ENCODE measurements at places on chromosomes 3 and 15.

DNA sequence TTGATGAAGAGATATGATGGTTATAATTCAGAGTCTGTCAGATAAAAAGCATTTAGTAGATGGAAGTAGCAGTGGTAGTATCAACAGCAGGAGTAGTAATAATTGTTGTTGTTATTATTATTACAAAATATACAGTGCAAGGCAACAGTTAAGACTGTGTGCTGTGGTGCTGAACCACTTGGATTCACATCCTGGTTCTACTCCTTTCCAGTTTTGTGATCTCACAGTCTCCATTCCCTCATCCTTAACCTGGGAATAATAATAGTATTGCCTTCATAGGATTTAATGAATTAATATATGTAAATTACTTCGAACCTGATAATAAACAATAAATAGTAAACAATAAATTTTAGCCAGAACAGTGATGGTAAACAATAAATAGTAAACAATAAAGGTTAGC is 37.1 kb upstream of the TSC22D2 start:
- DNase-seq, result no peak

DNA sequence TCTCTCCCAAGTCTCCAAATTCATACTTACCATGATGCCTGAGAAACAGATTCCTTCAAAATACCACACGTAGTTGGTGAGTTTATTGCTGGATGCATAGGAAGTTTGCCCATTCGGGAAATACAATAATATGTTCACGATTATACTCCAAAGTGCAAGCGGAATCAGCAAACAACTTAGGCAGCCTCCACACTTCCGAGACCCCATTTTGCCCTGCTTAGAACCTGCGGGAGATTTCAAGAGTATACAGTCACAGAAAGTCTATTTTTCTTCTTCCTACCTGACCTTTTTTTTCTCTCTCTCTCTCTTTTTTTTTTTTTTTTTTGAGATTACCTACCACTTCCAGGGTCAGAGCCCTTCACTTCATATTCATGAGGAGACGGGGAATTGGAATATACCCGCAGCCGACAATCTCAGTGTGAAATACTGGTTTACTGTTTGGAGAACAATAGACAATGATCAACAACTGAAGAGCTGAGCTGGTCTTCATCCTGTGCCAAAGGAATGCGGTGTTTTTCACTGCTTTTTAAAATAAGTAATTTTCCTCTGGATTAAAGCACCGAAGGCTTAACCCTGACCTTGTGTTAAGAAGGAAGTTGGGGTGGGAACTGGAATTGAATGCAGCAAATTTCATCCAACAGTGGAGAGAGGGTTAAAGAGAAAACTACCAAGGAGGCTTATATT is at the start of gene TM4SF18:
TSS of gene TM4SF18 (minus strand) at position 461 of the 684 bp plus-strand sequence. CDS start at position 207, 254 bp downstream.
- DNase-seq, result no peak

DNA sequence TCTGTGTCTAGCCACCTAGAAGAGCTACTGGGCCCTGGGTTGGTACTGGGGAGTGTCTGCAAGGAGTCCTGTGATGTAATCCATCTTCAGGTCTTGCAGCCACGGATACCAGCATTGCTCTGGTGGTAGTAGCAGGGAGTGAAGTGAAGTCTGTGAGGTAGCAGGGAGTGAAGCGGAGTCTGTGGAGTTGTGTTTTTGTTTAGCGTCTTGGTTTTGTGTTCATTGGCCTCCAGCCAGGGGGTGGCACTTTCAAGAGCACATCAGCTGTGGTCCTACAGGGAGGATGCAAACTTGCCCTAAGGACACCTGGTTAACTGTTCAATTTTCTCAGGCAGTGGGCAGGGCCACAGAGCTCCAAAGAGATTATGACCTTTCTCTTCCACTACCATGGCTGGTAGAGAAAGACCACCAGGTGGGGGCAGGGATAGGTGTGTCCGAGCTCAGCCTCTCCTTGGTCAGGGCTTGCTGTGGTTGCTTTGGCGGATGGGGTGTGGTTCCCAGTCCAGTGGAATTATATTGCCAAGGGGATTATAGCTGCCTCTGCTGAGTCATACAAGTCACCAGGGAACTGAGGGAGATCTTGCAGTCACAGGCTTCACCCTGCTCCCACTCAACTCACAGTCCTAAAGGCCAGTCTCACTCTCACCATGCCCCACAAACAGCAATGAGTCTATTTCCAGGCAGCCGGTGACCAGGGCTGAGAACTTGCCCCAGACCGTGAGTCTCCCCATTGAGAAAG is 424.7 kb downstream of the ZBBX start:
- DNase-seq, result no peak

- DNase-seq, result no peak
These were observed 19.3 kb downstream of the TNFAIP8L3 start for GRCh38 chr15:51075364-51075763.

DNA sequence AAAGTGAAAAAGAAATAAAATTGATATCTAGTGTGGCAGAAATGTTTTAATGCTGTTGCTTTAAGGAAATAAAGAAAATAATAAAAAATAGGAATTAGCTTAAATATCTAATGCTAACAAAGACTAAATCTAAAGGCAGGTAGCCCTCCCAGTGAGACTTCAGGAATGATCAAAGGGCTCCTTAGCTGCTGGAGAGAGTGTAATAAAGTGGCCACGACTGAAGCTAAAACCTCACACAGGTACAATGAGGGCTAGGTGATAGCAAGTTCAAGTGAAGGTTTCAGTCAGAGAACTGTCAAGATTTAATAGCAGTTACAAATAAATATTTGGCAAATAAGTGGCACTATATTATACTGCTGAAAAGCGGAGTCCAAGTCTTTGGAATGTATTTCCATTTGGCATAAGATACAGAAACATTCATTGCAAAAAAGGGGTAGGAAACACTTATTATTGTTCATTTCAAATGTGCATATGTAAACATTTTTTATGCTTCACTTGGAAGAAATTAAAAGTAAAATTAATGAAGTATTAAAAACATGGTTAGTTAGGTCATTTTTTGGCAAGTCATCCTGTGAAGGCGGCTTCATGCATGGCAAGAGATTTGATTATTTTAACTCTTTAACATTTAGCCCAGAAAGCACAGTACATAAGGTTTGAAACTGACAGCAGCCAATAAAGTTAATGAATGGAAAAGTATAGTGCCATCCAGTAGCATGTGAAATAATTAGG is 168.2 kb downstream of the ECT2 start:
- no peak for DNase-seq

- DNase-seq, result no peak
These were observed 142.8 kb downstream of the OCA2 start for GRCh38 chr15:27956285-27956684.

- no peak for DNase-seq
These were observed 599.3 kb downstream of the PYDC2 start for GRCh38 chr3:192060160-192060781.

DNA sequence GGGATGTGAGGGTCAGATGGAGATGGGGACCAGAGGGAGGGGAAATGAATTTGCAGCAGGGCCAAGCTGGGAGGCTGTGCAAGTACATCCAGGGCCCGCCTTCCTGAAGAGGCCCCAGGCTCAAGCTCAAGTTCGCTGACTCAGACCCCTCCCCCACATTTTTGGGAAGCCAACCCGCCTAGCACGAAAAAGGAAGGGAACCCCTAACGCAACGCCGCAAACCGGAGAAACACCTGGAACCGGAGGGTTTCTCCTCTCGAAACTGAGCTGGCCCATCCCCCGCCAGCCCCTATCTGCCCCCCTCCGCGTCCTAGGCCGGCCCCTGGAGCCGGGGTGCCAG is 624 bp downstream of the AP3B2 start:
- no peak for DNase-seq

- no peak for DNase-seq
These were observed 1.4 kb downstream of the CIAO2A start for GRCh38 chr15:64092075-64092820.

DNA sequence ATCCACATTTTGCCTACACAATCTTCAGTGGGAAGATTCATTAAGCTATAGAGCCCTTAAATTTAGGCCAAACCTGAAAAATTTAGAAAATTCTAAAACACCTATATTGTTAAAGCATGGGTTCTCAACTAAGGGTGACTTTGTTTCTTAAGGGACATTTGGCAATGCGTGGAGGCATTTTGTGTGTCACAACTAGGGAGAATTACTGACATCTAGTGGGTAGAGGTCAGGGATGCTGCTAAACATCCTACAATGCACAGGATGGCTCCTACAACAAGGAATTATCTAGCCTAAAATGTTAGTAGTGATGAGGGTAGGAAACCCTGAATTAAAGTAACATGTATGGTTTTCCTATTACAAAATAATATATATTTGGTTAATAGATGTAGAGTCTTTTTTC is 55.8 kb downstream of the TBC1D5 start:
- DNase-seq, result no peak

- DNase-seq, result no peak
These were observed 53.0 kb downstream of the ARHGEF3 start for GRCh38 chr3:56748663-56749231.

- DNase-seq, result no peak
These were observed 45.4 kb upstream of the TMC3 start for GRCh38 chr15:81419332-81419943.

DNA sequence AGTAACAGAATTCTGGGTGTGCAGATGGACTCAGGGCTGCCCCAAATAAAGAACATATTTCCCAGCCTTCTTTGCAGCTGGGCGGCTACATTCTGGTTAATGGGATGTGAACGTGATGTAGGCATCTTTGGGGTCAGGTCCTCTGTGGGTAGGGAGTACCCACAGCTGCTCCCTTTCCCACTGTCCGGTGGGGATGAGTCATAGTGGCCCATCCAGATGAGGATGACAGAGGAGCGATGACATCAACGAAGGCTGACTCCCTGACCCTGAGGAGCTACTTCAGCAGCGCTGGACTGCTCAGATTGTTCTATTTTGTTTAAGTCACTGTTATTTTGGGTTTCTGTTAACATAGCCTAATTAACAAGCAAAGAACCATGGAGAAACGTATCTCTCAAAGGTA is 38.0 kb downstream of the SRPRB start:
- no peak for DNase-seq

- no peak for DNase-seq
These were observed 54.2 kb upstream of the CGNL1 start for GRCh38 chr15:57321973-57322601.

GRCh38 chr3:124565013-124565412 is 165.2 kb upstream of the UMPS start:
- DNase-seq, result no peak

GRCh38 chr3:33722191-33722590 is 4.1 kb upstream of the CLASP2 start:
- no peak for DNase-seq

DNA sequence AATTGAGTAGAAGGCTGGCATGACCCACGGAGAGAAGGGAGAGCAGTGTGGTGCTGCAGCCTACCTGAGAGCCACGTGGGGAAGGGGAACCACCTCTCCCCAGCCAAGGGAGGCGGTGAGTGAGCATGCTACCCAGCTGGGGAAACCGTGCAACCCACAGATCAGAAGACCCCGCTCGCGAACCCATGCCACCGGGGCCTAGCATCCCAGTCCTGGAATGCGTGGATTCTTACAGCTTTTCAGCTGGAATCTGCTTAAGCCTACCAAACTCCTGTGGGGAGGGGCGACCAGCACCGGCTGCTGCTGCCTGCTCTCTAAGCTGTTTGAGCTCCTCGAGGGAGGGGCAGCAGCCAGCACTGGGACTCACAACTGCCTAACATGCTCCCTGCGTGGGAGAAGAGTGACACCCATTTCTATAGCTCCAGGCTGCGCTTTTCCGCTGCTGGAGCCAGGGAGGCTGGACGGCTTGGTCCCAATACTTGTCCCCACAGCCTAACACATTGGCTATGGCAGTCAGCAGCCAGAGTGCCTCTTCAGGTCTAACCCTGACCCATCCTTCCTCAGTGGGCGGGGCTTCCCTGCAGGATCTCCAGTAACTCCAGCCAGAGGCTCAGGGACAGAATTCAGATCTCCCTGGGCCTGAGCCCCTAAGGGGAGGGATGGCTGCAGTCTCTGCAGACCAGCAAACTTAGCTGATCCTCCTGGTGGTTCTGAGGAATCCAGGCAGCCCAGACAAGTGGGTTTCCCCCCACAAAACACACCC is 20.0 kb upstream of the TEX55 start:
- DNase-seq, result no peak

DNA sequence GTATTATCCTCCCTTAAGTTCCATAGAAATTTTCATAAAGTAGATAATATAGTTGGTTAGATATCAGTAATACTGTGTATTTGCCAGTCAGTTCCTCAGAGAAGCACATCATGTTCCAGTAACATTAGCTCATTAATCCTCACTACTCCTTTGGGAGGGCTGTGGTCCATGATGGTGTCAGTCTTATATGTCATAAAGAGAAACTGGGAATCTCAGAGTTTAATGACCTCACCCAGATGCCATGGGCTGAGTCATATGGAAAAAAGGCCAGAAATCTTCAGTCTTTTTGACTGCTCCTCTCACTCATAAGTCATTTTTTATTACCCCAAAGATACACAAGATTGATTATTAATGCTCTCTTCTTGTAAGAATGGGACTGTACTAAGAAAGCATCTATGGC is 188.6 kb downstream of the CHL1 start:
- DNase-seq, result no peak

DNA sequence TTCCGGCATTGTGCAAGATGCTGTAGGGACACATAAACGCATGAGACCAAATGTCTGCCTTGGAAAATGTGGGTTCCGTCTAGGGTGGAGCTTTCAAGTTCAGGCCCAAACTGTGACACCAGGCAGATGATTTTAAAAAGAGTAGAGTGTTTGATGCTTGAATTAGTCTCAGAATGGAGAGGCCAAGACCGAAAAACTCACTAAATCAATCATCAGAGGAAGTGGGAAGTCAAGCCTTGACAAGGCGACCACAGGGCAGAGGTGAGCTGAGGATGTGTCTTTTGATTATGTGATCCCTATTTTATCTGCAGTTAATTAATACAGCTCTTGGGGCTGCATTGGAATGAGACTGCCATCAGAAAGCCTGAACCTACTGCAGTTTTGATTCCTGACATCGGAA is 275.4 kb downstream of the ABHD5 start:
- no peak for DNase-seq

- DNase-seq, result no peak
These were observed 480 bp downstream of the CHRNA7 start for GRCh38 chr15:32030795-32031194.

DNA sequence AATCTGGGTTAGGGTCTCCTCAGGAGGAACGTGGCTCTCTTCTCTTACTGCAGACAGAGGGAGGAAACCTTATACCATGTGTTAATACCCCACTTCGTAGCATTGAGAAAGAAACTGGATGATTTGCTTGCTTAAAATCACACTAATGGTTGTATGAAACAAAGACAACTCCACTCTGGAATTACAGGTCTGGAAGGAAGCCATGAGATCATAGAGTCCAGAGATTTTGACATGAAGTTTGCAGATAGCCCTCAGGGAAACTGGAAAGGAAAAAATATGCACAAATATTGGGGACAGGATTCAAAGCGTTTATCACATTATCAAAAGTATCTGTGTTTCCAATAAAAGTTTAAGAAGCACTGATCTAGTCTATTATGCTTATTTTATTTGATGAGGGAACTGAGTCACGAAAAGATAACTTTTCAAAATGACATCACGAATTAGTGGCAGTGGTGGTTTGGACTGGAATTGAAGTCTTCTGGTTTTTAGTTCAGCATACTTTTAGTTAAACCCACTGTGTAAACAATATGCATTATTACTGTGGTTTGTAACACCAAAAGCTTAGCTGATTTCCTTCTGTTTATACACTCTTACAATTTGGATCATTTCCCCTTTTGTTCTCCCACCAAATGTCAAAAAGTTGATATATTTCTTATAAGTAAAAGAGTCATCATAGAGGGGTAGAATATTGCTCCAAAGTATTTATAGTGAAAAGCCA is 16.8 kb downstream of the FGF7 start:
- no peak for DNase-seq

- no peak for DNase-seq
These were observed 37.6 kb downstream of the ZNF148 start for GRCh38 chr3:125337506-125337905.

All from activated naive CD4-positive, alpha-beta T cell (primary cell).